Stimulated activated CD8-positive, alpha-beta memory T cell treated with anti-CD3 and anti-CD28 coated beads, Interleukin-15, amount 100 ng/mL, for 1 hour (primary cell): ENCODE measurements at places on chromosomes 3 and 15.

GRCh38 chr3:171056528-171056927 lies 30.0 kb upstream of the SLC2A2 start:
- no peak for DNase-seq

DNA sequence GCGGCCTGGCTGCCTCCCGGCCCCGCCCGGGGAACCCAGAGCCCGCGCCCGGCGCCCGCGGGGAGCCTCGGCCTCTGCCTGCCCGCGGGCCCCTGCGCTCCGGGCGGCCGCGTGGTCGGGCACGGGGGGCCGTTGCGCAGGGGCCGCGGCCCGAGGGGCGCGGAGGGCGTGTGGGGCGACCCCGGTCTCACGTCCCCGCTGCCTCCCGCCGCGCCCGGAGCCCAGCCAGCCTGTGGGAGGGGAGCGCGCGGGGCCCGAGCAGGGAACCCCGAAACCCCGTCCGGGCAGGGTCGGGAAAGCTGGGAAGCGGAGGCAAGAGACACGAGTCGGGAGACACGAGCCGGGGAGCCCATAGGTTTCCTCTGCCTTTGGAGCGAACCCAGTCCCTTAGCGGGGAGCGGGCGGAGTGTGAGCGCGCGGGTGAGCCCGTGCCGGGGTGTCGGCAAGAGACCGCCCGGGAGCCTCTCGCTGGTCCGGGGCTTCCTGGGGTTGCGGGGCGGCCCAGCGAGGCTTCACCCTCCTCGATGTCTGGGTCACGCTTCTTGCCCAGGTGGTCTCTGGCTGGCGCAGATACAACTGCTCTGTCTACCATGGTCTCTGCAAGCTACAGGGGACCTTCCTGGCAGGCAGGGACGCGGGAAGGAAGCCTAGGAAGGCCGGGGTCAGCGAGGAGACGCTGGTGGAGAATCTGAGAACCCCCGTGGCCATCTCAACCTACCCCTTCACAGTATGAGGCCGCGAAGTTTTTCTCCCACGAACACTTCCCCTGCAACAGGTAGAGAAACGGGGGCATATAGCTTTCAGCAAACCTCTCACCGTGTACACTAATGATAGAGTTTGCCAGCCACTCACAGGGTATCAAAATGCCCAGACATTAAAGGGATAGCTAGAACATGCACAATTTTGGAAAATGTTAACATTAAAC lies 586 bp downstream of the LRRK1 start:
- DNase-seq, result no peak

- no peak for DNase-seq
Observed at GRCh38 chr3:128763967-128764366, 38.0 kb downstream of the RAB7A start.

- DNase-seq, result no peak
Observed at GRCh38 chr3:31132132-31132769, 237.8 kb upstream of the GADL1 start.

GRCh38 chr3:37535526-37536432 lies 325.9 kb upstream of the CTDSPL start:
- no peak for DNase-seq

GRCh38 chr3:44988073-44988472 lies 12.0 kb downstream of the EXOSC7 start:
- DNase-seq, result no peak
